ENCODE measurements at places on chromosomes 5 and 9.
A peak's percentile ranks its signal among the peaks of the same experiment; 100 is the strongest.

DNA sequence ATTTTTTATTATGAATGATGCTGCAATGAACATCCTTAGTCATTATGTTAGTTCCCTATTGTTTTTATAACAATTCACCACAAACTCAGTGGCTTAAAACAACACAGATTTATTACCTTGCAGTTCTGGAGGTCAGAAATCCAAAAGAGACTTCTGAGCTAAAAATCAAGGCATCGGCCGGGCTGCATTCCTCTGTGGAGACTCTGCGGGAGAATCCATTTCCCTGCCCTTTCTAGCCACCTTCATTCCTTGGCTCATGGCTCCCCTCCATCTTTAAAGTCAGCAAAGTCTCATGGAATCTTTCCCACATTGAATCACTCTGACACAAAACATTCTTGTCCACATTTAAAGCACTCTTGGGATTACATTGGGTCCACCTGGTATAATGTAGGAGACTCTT lies 38.6 kb downstream of the SNX18 start:
- DNase-seq = no peak

DNA sequence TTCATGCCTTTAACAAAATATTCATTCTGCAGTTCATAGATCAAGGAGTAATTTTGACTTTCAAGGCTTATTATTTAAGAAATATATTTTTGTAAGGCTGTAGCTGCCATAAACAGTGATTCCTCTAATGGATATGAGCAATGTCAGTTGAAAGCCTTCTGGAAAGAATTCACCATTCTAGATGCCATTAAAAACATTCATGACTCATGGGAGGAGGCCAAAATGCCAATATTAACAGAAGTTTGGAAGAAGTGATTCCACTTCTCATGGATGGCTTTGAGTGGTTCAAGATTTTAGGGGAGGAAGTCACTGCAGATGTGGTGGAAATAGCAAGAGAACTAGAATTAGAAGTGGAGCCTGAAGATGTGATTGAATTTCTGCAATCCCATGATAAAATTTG lies 229.1 kb downstream of the DEPDC1B start:
- no peak for DNase-seq

DNA sequence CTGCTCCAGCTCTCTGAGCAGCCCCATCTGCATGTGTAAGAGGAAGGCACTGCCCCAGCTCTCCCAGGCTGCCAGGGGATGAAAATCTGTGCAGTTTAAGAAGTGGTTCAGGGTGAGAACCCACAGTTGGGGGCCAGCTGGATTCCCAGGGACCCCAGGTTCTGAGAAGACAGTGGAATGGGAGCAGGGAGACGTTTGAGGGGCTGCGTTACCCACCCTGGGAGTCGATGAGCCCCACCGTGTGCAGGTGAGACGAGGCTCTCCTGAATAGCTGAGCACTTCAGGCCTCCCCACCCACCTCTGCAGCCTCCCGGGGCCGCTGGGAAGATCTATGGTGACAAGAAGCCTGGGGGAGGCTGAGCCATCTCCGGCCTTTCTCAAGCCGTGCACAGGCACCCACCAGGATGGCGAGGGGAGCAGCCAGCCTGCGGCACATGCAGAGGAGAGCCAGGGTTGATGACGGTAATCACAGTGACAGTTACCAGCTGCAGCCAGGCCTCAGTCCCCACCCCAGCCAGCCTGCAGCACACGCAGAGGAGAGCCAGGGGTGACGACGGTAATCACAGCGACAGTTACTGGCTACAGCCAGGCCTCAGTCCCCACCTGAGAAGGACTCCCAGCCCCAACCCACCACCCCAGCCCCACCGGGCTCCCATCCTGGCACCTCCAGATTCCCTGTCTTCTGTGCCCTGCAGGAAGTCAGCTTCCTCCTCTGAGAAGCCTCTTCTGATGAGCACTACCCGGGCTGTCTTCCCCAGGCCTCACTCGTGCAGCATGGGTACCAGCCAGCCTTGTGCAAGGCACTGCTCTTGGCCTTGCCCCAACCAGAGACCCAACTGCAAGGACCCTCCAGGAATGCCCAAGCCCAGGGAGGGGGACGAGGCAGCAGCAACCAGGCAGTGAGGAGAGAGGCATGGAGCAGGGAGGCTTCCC lies 150.8 kb upstream of the PPP1R26 start:
- no peak for DNase-seq

DNA sequence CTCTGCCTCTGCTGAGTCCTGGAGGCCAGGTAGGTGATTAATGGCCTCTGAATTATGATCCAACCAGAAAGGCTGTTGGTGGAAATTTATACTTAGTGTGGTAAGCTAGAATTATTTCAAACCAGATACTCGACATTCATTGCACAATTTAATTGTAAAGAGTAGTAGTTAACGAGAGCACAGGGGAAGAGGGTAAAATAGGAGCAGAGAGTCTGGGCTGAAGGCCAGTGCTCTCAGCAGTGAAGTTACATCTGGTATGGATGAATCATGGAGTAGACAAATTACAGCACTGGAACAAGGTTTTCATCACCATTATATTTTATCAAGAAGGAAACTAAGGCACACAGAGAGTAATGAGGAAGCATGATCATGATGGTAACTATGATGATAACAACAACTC lies 92.5 kb downstream of the TLR4 start:
- no peak for DNase-seq

DNA sequence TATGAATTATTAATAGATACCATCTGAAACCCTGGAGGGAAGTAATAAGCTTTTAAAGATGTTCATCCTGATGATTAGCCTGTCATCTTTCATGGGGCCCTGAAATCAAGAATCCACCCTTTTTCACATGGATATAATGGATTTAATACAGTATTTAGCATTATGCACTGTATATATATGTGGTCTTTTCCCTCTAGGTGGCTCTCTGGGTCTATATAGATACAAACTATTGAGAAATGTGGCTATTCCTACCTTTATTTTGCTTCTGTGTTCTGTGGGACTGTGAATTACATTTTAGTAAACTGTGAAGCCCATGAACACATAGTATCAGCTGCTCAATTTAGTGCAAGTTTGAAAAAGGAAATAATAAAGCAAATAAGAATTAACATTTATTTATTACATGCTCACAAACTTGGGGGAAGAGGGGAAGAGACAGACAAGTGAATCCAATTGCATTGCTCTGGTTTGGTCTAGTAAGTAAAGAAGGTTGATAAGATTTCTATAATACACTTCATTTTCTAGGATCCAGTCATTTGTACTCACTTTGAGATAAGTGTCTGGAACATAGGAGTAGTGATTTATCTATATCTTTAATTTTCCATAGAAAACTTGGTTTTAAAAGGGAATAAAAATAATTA lies 112.2 kb downstream of the SCAMP1 start:
- no peak for DNase-seq

DNA sequence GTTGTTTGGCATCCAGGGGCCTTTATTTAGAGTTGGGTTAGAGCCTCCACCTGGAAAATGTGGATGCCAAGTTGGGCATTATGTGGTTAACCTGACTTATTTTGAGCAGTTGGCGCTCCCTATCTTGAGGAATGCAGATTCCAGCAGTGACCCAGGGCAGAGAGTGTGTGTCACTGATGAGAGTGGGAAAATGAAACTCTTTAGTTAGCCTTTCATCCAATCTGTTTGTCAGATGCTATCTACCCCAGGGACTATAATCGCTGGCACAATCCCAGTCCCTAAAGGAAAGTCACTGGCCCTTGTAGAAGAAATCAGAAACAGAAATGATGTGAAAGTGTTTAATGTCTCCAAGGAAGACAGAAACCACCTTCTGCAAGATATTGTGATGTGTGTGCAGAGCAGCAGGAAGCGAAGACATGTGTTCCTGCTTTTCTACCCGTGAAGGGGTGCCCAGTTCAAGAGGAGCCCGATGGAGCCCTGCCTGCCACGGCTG lies 10.2 kb upstream of the STING1 start:
- peak; percentile 69 for DNase-seq

- peak; percentile 76 for DNase-seq
These were observed 122.9 kb upstream of the DAB2 start for GRCh38 chr5:39547553-39548154.

GRCh38 chr9:87547671-87548081 lies 50.0 kb downstream of the DAPK1 start:
- no peak for DNase-seq

DNA sequence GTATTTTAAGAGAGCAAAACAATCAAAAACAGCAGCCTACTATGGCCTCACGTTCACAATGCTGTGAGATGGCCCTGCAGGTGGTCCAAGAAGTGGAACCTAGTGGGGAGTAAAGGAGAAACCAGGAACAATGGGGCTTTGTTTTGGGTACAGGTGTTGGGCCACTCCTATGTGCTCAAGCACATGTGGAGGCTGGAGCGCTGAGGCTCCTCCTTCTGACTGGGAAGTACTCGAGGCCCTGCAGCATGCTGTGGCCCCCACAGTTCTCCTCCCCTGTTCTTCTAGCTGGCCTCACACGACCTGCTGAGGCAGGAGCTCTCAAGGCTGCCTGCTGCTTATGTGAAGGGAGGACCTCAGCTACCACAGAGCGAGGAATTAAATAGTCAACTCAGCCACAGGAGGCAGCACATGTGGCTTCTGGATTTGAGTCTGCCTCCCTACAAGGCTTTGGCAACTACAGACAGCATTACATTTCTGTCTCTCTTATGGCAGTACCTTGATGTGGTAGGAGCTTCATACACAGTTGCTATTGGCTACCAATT lies 482.3 kb downstream of the SPOCK1 start:
- DNase-seq = no peak

DNA sequence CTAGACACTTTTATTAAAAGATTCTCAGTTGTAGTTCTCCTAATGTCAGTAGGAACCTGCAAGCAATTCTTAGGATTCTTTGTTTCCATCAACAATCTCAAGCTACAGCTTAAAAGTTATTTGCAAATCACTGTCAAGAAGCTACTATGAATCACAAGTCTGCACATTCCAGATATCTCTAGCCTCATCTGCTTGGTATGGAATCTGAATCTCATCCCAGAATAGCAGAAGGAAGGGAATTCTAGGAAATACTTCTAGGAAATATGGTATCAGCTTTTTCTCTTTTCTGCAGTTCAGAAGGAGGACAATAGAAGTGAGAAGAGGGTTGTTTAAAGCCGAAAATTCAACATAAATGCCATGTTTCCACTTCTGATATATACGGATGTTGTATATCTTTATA lies 792.2 kb upstream of the CDH9 start:
- no peak for DNase-seq

GRCh38 chr9:121182101-121182836 lies 19.4 kb downstream of the RAB14 start:
- DNase-seq = no peak

GRCh38 chr9:114775981-114776380 lies 29.9 kb downstream of the TNFSF15 start:
- DNase-seq = no peak

- DNase-seq = no peak
These were observed 463.1 kb downstream of the NR2F1-AS1 start for GRCh38 chr5:93117751-93118531.

DNA sequence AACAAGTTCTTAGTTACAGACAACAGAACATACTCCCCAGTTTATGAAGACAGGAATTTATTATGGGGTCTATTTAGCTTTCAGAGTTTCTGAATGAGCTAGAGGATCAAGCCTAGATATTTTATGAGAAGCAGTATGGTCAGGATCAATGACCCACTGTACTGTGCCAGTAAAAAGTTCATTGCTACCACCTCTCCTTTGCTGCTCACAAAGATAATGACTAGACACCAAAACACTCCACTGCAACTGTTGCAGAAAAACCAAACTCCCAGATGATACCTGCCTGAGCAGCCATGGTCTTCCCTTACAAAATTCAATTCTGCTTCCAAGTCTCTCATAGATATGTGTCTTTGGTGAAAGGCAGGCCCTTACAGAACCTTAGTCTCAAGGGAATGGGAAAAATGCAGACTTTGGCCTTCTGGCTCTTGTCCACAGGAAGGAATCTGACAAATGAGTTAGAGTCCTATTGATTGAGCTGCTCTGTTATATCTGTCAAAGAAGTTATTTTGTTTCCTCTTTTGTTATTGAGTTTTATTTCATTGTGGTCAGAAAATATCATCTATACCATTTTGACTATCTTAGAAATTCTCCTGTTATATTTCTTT lies 74.7 kb upstream of the RASGRF2 start:
- DNase-seq = no peak

DNA sequence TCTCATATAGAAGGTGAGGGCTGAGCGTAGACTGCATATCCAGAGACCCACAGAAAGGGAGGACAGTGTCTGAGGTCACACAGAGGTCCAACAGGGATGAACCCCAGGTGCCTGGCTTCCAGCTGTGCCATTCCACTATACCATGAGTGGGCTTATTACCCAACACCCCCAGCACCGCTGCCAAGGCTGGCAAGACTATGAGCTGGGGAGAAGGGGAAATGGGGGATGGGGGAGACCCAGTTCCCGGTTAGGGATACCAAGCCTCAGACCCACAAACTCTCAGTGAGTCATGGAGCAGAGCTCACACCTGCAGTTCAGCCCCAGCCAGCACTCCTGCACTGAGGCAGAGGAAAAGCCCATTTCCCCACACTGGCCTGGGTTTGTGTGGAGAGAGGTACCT lies 106.4 kb downstream of the PSD2 start:
- no peak for DNase-seq

DNA sequence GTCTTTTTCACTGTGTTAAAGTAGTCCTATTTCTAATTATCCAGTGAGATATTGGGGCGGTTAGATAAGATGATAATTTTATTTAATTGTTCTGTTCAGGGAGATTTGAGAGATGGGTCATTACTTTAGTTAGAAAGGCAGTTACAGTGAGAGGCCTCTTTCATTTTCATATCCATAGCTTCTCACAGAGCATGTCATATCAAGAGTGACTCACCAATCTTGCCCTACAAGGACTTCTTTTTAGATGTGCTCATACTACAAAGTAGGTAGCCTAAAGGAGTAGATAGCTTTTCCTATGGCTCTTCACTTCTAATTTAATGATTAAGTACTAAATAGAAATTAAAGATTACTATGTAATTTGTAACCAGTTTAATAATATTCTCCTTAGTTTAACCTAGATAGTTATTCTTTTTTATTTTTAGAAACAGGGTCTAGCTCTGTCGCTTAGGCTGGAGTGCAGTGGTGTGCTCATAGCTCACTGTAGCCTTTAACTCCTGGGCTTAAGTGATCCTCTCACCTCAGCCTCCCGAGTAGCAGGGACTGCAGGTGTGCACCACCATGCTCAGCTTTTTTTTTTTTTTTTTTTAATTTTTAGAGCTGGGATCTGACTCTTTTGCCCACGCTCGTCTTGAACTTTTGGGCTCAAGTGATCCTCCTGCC lies 71.0 kb downstream of the FER start:
- DNase-seq = no peak

GRCh38 chr5:179609834-179610108 lies 13.7 kb downstream of the HNRNPH1 start:
- no peak for DNase-seq
